ENCODE measurements at places on chromosomes 11 and 22.

DNA sequence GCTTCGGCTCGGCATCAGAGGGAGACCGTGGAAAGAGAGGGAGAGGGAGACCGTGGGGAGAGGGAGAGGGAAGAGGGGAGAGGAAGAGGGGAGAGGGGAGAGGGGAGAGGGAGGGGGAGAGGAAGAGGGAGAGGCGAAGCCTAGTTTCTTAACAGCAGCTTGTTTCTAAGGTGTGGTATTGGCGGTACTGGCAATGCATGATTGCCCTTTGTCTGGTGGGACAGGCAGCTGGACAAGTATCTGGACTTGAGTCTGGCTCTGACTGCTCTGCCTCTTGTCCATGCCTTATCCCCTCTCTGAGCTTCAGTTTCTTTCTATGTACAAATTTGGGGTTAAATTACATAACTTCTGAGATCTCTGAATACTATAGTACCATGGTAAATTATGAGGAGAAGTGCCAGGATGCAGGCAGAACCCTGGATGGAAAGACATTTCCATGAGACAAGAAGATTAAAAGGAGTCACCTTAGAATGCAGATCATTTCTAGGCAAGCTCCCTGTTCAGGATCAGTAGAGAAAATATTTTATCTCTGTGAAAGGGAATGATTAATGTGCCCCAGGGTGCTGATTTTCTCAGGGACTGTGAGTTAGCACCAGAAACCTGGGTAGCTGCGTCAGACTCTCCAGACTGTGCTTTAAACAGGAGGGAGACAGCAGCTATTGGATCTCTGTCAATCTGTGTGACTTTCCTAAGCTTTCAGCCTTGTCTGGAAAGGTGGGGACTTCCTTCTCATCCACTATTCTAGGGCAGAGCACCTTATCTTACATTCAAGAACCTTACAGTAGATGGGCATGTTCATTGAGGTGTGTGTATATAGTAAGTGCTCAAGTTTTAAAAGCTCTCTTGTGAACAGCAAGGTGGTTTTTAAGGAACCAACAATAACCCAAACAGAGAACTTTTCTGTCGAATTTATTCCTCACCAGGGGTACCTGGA is 31.9 kb upstream of the CCDC90B start:
- no peak for DNase-seq

DNA sequence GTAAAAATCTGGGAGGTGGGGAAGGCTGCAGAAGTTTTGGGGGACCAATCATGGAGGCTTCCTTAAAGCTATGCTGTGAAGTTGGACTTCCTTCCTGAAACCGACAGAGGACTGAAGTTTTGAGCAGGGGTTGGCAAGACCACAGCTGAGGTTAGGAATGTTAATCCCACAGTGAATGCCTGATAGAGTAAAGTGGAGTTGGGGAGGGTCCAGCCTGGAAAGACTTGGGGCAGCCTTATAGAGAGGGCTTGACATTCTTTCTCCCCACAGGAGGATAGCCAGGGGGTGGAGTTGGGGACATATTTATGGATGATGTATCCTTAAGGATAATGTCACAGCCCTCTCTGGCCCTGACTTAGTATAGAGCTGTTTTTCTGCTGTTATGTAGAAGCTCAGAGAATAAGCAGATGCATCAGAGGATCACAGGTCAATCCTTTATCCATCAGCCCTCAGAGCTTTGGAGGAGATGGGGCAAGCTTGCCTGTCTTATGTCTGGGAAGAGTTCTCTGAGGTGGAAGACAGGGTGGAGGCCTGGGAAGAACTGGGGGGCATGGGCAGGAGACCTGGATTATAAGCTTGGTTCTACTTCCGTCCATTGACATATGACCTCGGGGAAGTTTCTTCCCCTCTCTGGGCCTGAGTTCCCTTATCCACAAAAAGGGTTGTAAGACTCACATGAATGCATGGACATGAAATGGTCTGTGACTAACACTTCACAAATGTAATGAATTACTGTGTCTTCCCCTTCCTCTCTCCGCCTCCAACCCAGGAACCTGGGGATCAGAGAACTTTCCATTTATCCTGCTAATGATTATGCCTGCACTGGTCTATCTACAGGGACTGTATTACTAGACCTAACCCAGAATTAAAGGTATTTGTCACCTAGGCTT is 317.8 kb downstream of the MIAT start:
- no peak for DNase-seq

DNA sequence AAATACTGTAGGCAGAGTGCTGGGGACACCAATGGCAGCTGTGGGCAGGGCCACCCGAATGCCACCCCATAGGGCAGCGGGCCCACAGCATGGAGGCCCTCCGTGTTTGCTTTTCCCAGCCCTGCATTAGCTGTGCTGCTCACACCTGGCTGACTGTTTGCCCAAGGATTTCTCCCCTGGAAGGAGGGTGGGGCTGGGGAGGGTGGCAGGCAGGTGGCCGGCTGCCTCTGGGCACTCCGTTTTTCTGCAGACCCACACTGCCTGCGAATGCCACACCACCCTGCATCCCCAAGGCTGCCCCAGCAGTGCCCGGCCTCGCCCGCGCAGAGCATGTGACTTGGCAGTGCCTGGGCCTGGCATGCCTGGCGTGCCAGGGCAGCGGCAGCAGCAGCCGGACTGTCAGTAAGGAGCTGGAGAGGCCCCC is 19.6 kb downstream of the DAGLA start:
- no peak for DNase-seq

GRCh38 chr11:12083380-12083779 is 27.0 kb upstream of the MICAL2 start:
- no peak for DNase-seq

GRCh38 chr11:64358536-64358906 is 441 bp upstream of the RPS6KA4 start:
- no peak for DNase-seq

DNA sequence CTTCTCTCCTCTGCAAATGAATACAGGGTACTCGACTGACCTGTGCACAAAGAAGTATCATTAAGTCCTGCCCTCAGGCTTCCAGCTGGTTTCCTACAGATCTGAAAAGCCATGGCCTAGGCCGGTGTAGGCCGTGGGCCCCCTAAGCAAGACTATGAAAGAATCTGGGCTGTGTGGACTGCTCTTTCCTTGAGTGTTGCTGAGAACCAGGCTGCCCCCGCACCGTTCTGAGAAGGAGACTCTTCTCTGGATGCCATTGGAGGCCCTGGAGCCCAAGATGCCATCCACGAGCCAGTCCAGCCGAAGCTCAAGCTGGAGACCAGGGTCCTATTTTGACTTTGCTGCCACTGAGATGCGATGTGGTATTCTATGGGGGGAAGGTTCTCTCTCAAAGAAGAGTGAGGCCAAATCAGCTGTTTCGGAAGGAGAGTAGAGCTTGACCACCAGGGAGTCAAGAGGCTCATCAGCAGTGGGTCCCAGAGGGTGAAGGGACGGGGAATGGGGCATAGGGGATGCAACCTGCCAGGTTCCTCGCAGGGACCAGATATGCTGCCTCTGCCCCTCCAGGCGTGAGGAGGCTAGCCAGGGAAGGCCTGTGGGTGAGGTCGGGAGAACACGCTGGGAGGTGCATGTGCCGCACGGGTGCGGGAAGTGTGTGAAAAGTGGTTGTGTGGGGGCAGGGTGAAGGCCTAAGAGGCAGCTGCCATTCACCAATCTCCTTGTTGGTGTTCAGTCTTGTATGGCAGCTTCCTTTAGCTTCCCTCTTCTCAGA is 96.4 kb upstream of the B3GAT1 start:
- DNase-seq: no peak

- DNase-seq: no peak
Measured at GRCh38 chr11:95149651-95150364, 60.2 kb downstream of the ENDOD1 start.

- no peak for DNase-seq
Measured at GRCh38 chr11:128573638-128574037, 13.7 kb downstream of the ETS1 start.

- DNase-seq: no peak
Measured at GRCh38 chr11:64850979-64851567, 6.6 kb upstream of the CDC42BPG start.

DNA sequence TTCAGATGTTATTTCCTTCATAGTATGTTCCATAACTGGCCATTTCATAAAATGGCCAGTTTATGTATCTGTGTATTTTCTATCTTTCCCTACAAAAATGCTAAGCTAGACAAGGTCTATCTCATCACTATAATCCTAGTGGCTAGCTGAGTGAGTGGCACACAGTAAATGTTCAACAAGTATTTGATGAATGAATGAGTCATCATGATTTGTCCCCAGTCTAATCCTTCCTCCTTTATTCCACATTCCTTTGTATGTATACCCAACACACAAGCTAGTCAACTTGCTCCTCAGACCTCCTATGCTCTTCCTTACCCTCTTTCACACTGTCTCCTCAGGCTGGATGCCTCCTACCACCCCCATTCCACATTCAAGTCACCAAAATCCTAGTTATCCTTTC is 12.5 kb downstream of the APLNR start:
- peak; percentile 24 for DNase-seq

GRCh38 chr11:47523490-47524225 is 29.3 kb downstream of the CELF1 start:
- DNase-seq: peak; percentile 76

DNA sequence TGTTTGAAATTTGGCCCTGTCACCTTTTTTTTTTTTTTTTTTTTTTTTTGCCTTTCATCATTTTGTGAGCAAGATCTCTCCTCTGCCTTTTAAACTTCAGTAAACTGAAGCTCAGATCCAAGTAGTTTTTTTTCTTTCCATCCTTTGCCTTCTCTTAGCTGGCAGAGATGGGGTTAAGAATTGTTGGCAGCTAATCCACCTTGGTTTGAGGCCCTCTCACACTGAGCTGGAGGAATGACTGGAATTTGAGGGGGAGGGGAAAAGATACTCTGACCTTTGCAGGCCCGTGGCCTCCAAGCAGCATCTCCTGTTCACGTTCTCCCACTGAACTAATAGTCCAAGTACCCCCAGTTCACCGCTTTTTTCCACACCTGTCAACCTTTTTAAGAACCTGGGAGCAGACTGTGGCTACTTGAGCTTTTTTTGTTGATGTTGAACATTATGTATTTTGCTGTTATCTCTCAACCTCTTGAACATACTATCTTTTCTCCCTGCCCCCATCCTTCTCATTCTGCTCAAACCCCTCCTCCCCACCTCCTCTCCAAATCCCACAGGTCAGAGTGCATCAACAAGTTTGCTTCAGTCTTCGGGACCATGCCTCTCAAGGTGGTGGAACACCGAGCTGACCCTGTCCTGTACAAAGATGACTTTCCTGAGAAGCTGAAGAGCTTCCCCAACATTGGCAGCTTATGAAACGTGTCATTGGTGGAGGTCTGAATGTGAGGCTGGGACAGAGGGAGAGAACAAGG is 66.2 kb downstream of the ALX4 start:
- DNase-seq: peak; percentile 44

GRCh38 chr11:64241241-64241490 is 271 bp downstream of the FKBP2 start:
- DNase-seq: peak; percentile 97

DNA sequence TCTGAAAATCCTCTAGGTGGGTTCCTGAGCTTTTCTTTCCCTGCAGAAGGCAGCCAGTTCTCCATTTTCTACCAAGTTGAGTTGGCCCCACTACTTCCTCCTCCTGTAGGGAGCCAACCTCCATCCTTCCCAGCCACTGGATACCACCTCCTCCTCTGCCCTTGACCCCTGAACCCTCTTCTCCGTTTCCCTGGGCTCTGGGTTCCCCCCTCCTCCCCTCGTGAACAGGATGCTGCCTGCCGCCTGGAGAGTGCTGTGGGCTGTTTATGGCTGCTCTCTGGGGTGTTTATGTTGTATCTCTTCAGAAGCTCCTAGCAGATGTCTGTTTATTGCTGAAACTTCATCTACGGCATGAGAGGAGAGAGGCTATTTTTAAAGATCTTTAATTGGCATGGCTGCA is 8.6 kb downstream of the MICAL2 start:
- DNase-seq: no peak

DNA sequence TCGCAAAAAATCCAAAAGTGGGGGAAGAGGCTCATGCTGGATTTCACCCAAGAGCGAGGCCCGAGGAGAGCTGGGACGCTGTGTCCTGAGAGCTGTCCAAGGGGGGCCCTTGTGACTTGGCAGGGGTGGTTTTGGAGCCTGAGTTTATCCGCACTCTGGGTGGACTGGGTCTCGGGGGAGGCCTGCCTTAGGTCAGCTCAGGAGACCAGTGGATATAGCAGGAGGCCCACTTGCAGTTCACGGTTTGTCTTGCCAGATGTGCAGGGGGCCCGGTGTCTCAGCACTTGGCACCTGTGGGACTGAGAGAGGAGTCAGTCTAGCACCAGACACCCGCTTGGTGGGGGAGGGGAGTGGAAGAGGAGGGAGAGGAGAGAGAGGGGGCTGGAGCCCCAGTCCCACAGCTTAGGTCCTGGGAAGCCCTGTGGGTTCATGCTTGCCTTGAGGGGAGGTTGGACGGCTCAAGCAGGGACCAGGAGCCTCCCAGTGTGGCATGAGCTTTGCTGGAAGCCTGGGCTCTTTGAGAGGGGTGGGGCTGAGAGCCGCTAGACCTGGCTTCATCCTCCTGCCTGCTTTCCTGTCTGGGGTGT is 33.4 kb downstream of the PARVB start:
- no peak for DNase-seq

- DNase-seq: no peak
Measured at GRCh38 chr11:13105237-13105844, 96.2 kb downstream of the RASSF10 start.

GRCh38 chr22:45682064-45682463 is 10.4 kb downstream of the ATXN10 start:
- no peak for DNase-seq

DNA sequence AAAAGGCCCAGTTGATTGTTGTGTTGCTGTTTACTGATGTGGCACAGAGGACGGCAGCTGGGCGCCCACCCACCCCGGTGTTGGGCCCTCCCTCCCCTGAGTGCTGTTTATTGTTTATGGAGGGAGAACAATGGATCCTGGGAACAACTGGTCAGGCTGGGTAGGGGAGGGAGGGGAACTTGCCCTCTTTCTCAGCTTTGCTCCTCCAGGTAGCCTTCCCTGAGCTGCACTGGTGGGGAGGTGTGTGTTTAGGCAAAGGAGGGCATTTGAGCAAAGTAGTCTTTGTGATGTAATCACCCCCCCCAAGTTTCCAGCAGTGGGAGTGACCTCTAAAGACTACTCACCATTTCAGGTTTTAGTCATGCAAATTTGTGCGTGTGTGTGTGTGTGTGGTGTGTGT is 1035.3 kb downstream of the NTM start:
- DNase-seq: no peak

- no peak for DNase-seq
Measured at GRCh38 chr11:35380603-35381002, 38.8 kb downstream of the SLC1A2 start.

GRCh38 chr11:132814410-132814809 is 717.9 kb downstream of the OPCML start:
- DNase-seq: no peak

All from non-pigmented ciliary epithelial cell (primary cell).